ENCODE measurements at places on chromosomes 16 and 17. TPM values are rescaled to one million over a fixed set of nuclear protein-coding genes. Genes with fewer than 3 reads are reported as not detected.

DNA sequence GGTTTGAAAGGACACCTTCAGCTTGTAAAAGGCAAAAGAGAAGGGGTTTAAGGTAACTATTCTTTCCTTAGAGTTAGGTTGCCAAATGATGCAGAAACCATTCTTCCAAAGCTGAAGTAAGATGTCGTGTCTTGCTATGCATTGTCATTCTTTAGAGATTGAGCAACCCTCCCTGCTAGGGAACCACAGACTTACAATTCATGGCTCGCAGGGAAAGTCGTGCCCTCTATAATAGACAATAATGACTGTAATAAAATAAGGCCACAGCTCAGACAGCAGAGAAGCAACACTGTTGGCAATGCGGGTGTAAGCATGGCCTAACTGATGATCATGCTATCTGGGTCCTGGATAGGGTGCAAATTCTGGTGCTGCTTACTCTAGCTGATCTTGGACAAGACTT, 129.6 kb upstream of the CDH13 start:
- DNase-seq: no peak

DNA sequence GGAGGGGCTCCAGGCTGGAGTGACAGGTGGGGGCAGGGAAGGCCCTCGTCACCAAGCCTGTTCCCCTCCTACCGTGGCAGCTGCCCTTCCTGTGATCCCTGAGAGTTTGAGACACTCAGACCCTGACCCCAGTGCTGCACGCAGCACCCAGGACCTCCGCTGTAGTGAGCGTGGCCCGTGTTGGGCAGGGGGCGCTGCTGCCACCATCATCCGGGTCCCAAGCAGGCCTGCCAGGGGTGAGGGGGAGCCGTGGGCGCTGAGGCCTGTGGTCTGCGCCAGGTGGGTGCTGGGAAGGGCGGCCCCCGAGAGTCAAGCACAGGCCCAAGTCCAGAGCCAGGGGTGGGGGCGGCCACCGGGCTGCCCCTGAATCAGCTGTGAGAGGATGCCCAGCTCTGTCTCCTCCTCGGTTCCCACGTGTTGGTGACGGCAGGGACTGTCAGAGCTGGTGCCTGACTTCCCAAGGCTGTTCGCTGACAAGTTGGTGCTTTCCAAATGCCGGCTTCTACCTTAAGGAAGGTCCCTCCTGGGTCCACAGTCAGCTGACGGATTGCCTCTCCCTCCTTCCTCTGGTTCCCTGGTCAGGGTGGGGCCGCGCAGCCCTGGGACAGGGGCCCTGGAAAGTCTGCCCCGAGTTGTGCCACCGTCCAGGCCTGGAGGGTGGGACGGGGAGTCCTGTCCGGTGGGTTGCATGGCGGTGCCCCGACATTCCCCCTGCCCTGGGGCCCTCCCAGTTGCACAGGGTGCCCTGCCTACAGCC, 31.1 kb downstream of the TPSG1 start:
- no peak for DNase-seq

Gene PRAC2
- total RNA-seq: 0.71 TPM

- no peak for DNase-seq
Measured at GRCh38 chr16:88479793-88480760, 27.0 kb downstream of the ZFPM1 start.
